Putamen (tissue), 1 donor: ENCODE measurements at places on chromosomes 2 and 18.

DNA sequence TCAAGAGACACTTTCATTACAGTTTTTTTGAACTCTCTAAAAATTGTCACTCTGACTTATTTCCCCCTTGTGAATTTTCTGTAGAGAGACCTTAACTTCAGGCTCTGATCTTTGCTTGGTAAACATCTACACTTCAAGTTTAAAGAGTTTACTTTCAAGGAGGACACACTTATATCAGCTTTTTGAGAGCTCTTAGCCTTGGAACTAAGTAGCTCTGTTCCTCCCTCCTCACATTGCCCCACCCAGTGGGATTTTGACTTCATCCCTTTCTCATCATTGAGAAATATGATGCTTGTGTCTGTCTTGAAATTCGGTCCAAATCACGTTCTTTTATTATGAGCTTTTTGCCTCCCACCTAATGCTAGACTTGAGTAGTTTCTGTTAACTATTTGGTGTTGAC, 433.4 kb upstream of the MEIS1 start:
- no peak for DNase-seq

- no peak for DNase-seq
Observed at GRCh38 chr2:99727199-99727598, 237.4 kb upstream of the REV1 start.

DNA sequence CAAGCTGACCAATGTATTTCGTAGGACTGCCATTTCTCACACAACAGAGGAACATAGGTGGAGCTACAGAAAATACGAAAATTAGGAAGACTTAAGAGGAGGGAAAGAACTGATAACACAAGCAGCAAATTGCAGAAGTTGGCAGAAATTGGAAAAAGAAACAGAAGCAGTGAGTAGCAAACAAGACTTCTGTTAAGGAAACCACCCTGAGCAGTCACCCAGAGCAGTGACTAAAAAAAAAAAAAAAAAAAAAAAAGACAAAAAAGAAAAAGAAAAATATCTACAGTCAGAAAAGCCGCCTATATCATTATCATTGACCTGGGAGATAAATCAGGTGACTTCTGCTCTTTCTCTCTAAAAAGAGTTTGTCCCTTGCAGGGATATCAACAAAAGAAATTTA, 21.4 kb downstream of the STK17B start:
- DNase-seq = no peak

GRCh38 chr2:70926042-70926441, 9.7 kb upstream of the ATP6V1B1 start:
- DNase-seq = no peak

- DNase-seq = no peak
Observed at GRCh38 chr18:34609986-34610648, 100.0 kb upstream of the DTNA start.

GRCh38 chr2:54610700-54611099, 112.8 kb upstream of the EML6 start:
- DNase-seq = no peak

GRCh38 chr2:63124218-63124617, 73.6 kb downstream of the OTX1 start:
- DNase-seq = no peak

GRCh38 chr2:238947243-238947760, 99.4 kb downstream of the TWIST2 start:
- DNase-seq = no peak

DNA sequence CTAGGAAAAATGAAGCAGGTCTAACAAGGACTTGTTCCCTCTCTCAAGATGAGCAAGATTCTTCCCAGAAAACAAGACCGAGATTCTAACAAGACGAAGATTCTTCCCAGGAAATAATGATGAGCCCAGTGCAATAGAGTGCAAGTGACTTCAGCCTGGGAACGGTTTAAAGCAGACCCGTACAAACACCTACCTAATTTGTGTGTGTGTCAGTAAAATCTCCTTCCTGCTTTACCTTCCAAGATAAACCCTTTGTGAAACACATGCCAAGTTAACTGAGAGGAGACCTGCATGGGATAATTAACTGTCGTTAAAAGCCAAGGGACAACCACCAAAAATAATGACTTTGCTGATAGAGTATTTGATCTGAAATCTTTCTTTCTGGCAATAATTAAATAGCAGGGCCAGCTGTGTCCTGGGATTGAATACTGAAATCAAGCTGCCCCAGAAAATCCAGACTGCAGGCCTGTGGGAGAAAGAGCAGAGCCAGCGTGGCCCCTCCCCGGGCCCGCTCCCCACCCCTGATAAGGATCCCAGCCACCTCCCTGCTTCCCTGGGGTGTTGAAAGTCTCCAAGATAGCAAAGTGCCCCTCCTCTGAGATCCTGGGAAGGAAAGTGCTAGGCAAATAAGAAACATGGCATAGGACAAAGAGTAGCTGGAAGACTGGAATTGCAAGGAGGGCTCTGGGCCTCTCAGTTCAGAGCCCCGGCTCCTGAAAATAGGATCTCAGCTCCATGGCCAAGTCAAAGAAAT, 145.5 kb downstream of the CYP26B1 start:
- no peak for DNase-seq

DNA sequence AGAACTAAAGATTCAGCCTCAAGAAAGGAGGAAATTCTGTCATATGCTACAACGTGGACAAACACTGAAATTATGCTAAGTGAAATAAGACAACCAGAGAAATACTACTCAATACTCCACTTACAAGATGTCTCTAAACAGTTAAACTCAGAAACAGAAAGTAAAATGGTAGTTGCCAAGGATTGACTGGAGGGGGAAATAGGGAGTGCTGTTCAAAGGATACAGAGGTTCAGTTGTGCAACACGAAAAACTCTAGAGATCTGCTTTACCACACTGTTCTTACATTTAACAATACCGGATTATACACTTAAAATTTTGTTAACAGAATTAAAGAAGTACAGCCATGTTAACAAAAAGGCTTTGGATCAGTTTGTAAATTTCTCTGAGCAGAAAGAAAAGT, 39.8 kb upstream of the C2orf15 start:
- DNase-seq = no peak

DNA sequence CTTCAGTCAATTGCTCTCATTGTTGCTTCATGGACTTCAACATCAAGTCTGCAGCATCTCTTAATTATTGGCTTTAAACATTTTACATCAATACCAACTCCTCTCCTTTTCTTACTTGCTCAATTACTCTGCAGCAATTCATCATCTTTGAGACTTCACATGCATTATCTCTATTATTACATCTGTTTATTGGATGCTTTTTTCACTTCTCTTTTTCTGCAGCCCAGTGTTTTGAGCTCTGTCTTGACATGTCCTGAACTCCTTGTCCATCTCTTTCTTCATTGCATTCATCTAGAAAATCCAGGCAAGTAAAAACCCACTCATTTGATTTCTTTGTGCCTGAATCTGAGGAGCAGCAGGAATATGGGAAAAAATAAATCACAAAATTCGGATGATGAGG, 647.9 kb downstream of the PLCL1 start:
- no peak for DNase-seq
